Karpas-422 (cell line): ENCODE measurements at places on chromosomes 13 and 19. TPM values are rescaled to one million over a fixed set of nuclear protein-coding genes. Genes with fewer than 3 reads are reported as not detected.

GRCh38 chr13:107434347-107434746, 781.0 kb downstream of the LIG4 start:
- DNase-seq: no peak

GRCh38 chr19:49676136-49676783, 811 bp upstream of the PRMT1 start:
- peak; percentile 96 for DNase-seq

DNA sequence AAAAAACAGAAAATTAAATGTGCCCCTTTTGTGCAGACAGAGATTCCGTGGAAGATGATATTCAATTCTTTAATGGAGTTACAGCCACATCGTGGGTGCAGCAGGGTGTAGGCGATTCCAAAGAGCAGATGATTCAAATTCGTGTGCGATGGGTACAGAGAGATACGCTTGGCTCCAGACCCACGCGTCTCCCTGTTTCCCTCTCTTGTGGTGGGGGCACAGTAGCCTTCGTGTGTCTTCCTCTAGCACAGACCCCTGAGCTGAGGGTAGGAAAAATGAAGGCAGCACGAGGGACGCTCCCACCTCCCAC, 4.8 kb downstream of the TSPAN16 start:
- no peak for DNase-seq

DNA sequence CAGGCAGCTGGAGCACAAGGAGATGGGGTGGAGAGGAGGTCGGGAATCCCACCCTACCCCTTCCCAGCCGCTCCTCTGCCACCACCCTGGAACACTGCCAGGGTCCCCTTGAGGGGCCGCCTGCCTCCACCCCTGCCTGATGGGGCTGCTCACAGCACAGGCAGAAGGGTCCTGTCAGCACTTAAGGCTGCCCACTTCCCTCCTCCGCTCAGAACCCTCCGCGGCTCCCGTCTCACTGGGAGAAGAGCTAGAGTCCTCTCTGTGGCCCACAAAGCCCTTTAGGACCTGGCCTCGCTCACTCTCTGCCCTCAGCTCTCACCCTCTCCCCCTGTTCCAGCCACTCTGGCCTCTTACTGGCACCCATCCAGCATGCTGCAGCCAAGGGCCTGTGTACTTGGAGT, 3.4 kb upstream of the POLD1 start:
- no peak for DNase-seq

DNA sequence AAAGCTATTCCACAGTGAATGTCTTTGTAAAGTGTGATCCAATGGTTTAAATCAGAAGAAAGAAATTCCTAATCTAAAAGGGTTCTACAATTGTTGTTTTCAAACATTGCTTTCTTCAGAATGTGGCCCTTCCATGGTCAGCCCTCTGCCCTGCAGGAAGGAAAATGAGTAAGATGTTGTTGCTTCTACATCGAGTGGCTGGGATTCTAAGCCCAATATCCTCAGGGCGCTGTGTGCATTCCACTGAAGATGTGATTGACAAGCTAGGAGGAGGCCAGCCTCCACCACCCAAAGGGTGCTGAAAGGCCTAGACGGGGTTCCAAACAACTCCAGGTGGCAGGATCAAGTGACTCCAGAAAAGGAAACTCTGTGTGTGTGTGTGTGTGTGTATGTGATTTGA, 316.9 kb upstream of the TSHZ3 start:
- DNase-seq: no peak

DNA sequence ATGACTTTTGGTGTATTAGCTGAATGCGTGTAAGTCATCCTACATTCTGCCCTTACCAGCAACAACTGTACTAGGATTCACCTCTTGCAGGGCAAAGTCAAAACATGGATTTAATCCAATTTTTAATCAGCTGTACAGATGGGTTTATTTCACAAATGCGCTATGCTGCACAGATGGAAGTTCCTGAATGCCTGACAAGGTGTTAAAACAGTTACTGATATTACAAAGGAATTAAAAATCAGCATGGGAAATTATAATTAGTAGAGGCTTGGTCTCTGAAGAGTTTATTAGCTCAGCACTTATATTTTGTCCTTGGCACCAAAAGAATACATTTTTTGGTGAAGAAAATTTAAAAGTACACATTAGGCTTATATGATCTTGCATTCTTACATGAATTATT, 448.9 kb downstream of the PCDH9 start:
- DNase-seq: no peak

- DNase-seq: no peak
Measured at GRCh38 chr13:52344108-52344507, 61.9 kb downstream of the THSD1 start.

GRCh38 chr13:50989476-50989875, 79.9 kb downstream of the RNASEH2B start:
- no peak for DNase-seq

DNA sequence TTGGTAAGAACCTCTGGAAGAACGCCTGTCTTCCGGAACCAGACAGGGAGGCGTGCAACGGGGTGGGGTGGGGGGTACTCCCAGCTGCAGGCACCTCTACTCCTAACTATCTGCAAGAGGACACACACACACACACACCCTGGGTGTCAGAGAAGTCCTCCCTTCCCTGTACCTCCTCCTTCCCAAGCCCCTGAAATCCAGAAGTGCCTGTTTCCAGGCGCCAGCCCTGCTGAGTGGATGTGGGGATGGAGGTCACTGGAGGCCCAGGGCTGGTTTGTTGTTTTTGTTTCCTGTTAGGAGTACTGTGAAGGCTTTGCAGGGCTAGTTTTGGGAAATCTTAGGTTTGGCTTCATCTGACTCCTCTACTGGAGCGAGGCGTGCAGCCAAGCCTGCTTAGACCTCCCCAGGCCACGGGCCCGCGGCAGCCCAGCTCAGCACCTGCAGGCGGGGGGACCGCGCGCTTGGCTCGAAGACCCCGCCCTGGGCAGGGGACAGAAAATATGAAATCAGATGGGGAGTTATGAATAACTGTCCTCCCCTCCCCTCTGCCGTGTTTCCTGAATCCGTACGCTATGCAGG, 36.4 kb downstream of the SOX1 start:
- DNase-seq: no peak

GRCh38 chr19:17484520-17485185, 14.3 kb downstream of the SLC27A1 start:
- DNase-seq: no peak

DNA sequence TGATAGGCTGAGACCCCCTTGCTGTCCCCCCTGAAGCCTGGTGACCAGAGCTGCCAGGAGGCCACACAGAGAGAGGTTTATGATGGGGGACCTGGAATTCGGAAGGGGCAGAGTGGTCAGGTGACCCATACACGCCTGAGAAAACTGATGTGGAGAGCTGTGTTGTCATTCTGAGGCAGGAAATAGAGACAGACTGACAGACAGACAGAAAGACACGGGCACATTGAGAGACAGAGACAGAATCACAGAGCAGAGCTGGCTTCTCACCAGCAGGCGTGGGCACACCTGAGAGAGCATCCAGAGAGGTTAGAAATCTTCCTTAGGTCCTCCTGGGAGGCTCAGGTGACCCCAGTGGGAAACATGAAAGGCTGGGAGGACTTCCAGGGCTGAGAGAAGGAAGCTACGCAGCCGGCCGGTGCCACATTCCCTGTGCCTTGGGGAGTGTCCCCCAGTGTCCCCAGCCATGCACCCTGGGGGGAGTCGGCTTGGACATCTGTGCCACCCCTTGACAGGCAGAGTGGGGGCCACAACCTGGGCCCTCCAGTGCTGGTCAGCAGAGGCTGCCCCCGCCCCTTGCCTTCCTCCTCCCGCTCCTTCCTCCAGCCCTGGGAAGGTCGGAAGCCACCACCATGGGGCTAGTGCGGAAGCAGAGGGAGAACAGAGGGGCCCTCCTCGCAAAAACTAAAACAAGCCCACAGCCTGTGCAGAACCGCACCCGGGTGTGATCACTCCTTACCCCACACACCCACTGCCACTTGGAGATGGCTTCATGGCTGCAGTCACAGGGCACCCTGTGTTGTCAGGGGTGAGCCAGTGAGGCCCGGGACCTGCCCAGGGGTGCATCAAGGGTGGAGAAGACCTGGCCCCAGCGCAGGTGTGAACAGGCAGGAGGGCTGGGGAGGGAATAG, 2.2 kb downstream of the FFAR1 start:
- peak; percentile 62 for DNase-seq

DNA sequence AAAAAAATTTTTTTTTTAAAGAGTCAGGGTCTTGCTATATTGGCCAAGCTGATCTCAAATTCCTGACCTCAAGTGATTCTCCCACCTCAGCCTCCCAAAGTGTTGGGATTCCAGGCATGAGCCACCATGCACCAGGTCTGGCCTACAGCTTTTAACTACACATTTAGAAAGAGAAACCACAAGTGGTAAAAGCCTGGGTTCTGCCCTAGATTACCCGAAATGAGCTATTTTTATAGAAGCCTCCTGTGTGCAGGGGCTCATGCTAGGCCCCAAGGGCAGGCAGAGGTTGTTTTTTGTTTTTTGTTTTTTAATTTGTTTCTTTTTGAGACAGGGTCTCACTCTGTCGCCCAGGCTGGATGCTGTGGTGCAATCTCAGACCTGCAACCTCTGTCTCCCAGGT, 14.0 kb upstream of the MYADM start:
- DNase-seq: no peak

DNA sequence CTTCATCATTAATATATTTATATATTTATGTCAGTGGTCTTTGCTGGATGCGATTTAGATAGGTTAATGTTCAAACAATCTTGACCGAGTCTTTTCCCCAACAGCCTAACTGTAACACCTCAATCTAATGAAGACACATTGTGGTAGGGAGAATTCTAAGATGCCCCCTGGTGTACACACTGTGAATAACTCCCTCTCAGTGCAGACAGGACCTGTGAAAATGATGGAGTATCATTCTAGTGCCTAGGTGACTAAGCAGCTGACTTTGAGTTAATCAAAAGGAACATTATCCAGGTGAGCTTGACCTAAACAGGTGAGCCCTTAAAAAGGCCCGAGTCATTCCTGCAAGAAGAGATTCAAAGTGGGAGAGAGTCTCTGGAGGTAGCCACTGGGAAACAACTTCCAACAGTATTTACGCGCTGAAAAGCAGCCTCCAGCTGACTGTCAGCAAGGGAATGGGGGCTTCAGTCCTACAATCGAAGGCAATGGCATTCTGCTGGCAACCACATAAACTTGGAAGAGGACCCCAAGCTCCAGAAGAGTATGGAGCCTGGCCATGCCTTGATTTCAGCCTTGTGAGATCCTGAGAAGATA, 28.0 kb upstream of the KBTBD7 start:
- peak; percentile 83 for DNase-seq

- DNase-seq: no peak
Measured at GRCh38 chr19:50387176-50387867, 3.2 kb downstream of the POLD1 start.

DNA sequence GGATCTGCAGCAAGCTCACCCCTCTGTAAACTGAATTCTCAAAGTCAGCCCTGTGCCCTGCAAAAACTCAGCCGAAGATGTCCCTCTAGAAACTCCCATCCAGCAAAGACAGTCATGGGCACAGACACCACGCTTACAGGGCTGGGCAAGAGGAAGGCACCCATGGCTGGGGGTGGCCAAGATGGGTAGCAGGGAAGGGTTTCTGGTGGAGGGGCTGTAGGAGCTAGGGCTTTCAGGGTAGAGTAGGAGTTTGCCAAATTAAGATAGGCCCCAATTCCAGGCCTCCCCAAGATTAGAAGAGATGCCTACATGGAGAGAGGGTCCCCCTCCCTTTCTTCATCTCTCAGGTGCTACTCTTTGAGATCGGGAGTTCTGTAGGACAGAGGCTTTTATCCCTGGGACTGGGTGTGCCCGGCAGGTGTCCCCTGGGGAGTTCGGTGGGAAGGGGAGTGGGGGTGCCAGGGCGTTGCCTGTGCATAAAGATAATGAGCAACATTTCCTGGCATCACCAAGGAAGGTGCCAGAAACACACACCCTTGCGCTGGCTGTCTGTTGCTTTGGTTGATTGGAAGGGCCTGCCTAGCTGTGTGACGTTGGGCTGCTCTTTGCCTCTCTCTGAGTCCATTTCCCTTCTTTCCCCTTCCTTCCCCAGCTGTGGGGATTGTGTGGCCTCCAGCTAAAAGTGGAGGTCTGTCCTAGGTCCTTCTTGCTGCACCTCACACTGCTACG, 9.4 kb downstream of the NRTN start:
- no peak for DNase-seq

DNA sequence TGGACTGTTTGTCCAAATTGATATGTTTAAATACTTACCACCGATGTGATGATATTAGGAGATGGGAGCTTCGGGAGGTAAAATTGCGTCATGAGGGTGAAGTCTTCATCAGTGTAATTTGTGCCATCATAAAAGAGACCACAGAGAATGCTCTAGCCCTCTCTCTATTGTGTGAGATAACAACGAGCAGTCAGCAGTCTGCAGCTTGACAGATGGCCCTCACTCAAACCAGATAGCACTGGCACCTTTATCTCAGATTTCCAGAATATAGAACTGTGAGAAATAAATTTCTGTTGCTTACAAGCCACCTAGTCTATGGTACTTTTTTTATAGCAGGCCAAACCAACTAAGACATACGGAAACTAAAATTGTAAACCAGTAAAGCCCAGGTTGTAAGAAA, 1718.9 kb upstream of the MIR17HG start:
- DNase-seq: no peak

DNA sequence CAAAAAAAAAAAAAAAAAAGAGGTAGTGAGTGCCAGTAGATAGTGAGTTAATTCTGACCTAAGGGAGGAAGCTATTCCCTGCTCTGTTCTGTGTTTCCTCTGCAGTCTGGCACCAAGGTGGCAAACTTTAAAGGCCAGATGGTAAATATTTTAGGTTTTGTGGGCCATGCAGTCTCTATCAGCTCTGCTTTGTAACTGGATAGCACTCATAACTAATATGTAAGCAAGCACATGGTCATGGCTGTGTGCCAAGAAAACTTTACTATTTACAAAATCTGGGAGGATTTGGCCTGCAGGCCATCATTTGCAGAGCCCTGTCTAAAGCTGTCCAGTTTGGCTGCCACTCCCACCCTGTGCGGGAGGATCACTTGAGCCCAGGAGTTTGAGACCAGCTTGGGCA, 4.3 kb downstream of the PIN1 start:
- DNase-seq: no peak

GRCh38 chr13:74158571-74159352, 24.6 kb upstream of the KLF12 start:
- no peak for DNase-seq

DNA sequence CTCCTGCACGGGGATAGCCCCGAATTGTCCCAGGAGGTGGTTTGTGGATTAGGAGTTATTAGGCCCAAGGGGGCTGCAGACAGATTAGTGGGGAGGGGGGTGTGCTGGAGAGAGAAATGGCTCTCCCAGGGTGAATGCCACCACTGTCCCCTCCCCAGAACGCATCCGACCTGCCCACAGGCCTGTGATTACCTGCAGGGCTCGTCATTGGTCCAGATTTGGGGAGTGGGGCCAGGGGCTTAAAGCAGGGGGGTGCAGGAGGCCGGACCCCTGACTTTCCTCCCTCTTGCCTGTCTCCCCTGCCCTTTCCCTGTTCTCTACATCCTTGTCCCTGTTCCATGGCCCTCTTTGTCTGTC, 1.2 kb downstream of the NRTN start:
- DNase-seq: no peak

ANKRD27 gene
- total RNA-seq: 35.0 and 48.1 TPM in 2 replicates

ZNF729 gene
- total RNA-seq: not detected in 2 replicates

SKA3 gene
- total RNA-seq: 6.3 and 34.2 TPM in 2 replicates

NMRK2 gene
- not detected in 2 replicates for total RNA-seq

STOML3 gene
- not detected in 2 replicates for total RNA-seq

CRB3 gene
- total RNA-seq: 0.34 TPM in 1 of 2 replicates, not detected in the other

SIGLEC12 gene
- not detected in 2 replicates for total RNA-seq

UPK1A gene
- total RNA-seq: not detected in 2 replicates

MRPS12 gene
- total RNA-seq: 46.7 and 71.2 TPM in 2 replicates

ERICH4 gene
- not detected in 2 replicates for total RNA-seq

SAE1 gene
- 47.5 and 83.0 TPM in 2 replicates for total RNA-seq

CD22 gene
- 454 and 602 TPM in 2 replicates for total RNA-seq
